Aorta (tissue), 5 donors: ENCODE measurements at places on chromosomes 11 and 22. TPM values are rescaled to one million over a fixed set of nuclear protein-coding genes. Genes with fewer than 3 reads are reported as not detected.

Gene CNTF
- 3.1 TPM for total RNA-seq

Gene SMC1B
- total RNA-seq, result not detected

Gene ABTB2
- total RNA-seq, result 10.5 TPM

Gene ADAMTS8
- total RNA-seq, result 8.7 TPM

Gene TMEM45B
- 0.19 TPM for total RNA-seq

Gene KCNQ1OT1
- 5.4 TPM for total RNA-seq

DNA sequence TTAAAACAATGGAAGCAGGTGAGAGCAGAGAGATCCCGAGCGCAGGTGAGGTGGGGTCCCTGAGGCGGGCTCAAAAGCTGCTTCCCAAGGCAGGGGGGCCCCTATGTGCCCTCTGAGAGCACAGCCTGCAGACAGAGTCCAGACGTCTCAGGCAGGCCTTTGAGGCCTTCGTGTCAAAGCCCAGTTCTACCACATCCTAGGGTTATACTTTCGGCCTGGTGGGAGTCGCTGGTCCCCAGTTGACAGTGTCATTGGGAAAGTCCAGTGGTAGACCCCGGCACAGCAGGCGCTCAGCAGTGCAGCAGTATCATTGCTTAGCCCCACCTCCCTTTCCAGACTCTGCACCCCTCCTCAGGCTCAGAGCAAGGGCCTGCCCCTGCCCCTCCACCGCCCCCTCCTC lies 9.1 kb downstream of the LINC01488 start:
- DNase-seq, result peak; percentile 28
- no peaks in the 10 kb centered on the region for H3K4me1 ChIP-seq
- H3K4me3 ChIP-seq, result no peak overlapping the region
- no peaks in the 10 kb centered on the region for H3K36me3 ChIP-seq

- H3K4me3 ChIP-seq, result no peak overlapping the region
- H3K27me3 ChIP-seq, result no peaks in the 10 kb centered on the region
- no peak for DNase-seq
- peak overlapping the region; percentile 49 for H3K27ac ChIP-seq
- H3K36me3 ChIP-seq, result no peaks in the 10 kb centered on the region
Observed at GRCh38 chr22:38696606-38697424, 3.9 kb downstream of the JOSD1 start.

DNA sequence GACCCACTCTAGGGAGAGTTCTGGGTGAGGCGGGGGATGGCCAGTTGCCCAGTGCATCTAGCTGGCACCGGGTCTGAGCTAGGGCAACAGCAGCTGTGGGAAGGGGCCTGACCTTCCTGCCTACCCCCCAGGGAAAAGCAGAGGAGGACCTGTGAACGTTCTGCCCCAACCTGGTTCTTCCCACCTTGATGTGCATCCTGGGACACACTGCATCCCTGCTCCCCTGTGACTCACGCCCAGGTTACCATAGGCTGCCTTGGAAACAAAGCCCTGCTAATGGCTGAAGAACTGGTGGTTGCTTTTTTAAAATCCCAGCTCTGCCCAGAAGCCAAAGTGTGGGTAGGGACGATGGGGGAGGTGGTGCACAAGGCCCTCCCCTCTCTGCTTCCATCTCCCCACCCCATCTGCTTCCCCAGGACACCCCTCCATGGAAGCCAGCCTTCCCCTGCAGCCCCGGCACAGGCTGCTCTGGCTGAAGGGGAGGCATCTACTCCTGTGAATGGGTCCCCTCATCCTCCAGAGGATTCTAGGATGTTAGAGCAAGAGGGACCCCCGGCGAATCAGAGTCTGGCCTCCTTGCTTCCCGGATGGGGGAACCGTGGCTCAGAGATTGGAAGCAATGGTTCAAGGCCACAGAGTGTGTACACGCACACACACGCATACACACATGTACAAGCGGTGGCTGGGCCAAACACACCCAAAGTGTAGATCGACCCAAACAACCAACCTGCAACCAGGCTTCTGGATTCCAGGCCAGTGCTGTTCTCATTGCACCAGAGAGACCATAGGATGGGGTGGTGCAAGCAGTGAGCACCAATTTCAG lies 7.6 kb upstream of the C11orf96 start:
- DNase-seq, result no peak
- no peak overlapping the region for H3K27ac ChIP-seq
- H3K27me3 ChIP-seq, result no peaks in the 10 kb centered on the region
- H3K36me3 ChIP-seq, result no peaks in the 10 kb centered on the region
- H3K4me3 ChIP-seq, result no peak overlapping the region

DNA sequence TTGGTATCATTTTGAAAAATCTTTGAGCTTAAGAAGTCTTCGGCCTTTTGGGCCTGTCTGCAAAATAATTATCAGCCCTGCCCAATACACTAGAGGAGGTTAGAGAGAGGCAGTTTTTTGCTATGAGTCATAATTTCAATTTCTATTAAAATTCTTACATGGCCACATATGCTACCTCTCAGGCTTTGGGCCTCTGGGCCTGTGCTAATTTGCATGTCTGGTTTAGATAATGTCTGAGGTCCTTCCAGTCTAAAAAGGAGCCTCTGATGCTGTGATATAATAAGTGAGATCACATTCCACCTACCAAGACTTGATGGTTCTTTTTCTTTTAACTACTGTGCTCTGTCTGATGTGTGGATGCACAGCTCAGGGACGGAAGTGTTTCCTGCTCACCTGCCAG lies 70.8 kb downstream of the KCNJ1 start:
- H3K4me1 ChIP-seq, result no peaks in the 10 kb centered on the region
- H3K27me3 ChIP-seq, result no peaks in the 10 kb centered on the region
- no peak overlapping the region for H3K4me3 ChIP-seq
- H3K36me3 ChIP-seq, result no peaks in the 10 kb centered on the region
- DNase-seq, result no peak
- no peak overlapping the region for H3K27ac ChIP-seq

GRCh38 chr11:94494126-94494680 lies 419 bp downstream of the ANKRD49 start:
- H3K4me3 ChIP-seq, result peak overlapping the region; percentile 70
- no peak for DNase-seq
- no peaks in the 10 kb centered on the region for H3K36me3 ChIP-seq
- no peak overlapping the region for H3K27ac ChIP-seq

GRCh38 chr11:33984682-33985389 lies 66.7 kb upstream of the CAPRIN1 start:
- no peak for DNase-seq
- no peaks in the 10 kb centered on the region for H3K36me3 ChIP-seq
- H3K4me3 ChIP-seq, result no peak overlapping the region
- no peaks in the 10 kb centered on the region for H3K4me1 ChIP-seq
- H3K27me3 ChIP-seq, result no peaks in the 10 kb centered on the region

DNA sequence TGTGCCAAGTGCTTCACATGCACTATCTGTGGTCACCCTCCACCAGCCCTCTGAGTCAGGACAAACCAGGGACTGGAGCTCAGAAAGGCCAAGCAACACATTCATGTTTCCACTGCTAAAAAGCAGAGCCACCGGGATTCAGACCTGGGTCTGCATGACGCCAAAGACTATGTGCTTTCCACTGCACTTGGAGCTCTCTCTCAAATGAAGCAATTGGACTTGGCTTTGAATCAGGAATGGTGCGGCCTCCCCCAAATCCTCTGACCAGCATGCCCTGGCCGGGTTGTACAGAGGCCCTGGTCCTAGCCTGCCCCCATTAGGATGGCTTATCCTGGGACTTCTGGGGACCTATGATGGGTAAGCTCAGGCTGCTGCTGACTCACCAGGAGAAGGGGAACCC lies 80.7 kb downstream of the PKNOX2 start:
- peak; percentile 52 for DNase-seq
- no peaks in the 10 kb centered on the region for H3K4me1 ChIP-seq
- H3K27ac ChIP-seq, result no peak overlapping the region
- H3K4me3 ChIP-seq, result no peak overlapping the region
- H3K36me3 ChIP-seq, result no peaks in the 10 kb centered on the region
- H3K27me3 ChIP-seq, result no peaks in the 10 kb centered on the region

- H3K4me1 ChIP-seq, result peaks cover 2% of the 10 kb centered on the region
- no peak overlapping the region for H3K4me3 ChIP-seq
- H3K27me3 ChIP-seq, result no peaks in the 10 kb centered on the region
- peak; percentile 74 for DNase-seq
Observed at GRCh38 chr11:76653012-76653673, 17.4 kb downstream of the LRRC32 start.

GRCh38 chr11:1572197-1573076 lies at the start of gene DUSP8:
TSS of gene DUSP8 (minus strand) at chr11:1572271. CDS start at chr11:1565826, 6,445 bp downstream.
- no peaks in the 10 kb centered on the region for H3K4me1 ChIP-seq
- H3K36me3 ChIP-seq, result no peaks in the 10 kb centered on the region
- no peak within 1 kb of the TSS for H3K27ac ChIP-seq
- no peaks in the 10 kb centered on the region for H3K27me3 ChIP-seq
- DNase-seq, result peak; percentile 95

- no peaks in the 10 kb centered on the region for H3K27me3 ChIP-seq
- H3K4me1 ChIP-seq, result peaks cover 12% of the 10 kb centered on the region
- DNase-seq, result peak; percentile 60
- no peak overlapping the region for H3K4me3 ChIP-seq
- H3K27ac ChIP-seq, result peak overlapping the region; percentile 99
Observed at GRCh38 chr11:114308689-114309089, 12.5 kb downstream of the NNMT start.

- peaks cover 2% of the 10 kb centered on the region for H3K4me1 ChIP-seq
- H3K27me3 ChIP-seq, result no peaks in the 10 kb centered on the region
- no peak overlapping the region for H3K4me3 ChIP-seq
- no peak overlapping the region for H3K27ac ChIP-seq
Observed at GRCh38 chr11:10109806-10110205, 184.2 kb downstream of the SBF2 start.

GRCh38 chr11:72084965-72085364 lies 4.3 kb downstream of the LRRC51 start:
- no peak overlapping the region for H3K27ac ChIP-seq
- no peaks in the 10 kb centered on the region for H3K27me3 ChIP-seq
- DNase-seq, result no peak
- H3K36me3 ChIP-seq, result no peaks in the 10 kb centered on the region
- H3K4me3 ChIP-seq, result no peak overlapping the region
- no peaks in the 10 kb centered on the region for H3K4me1 ChIP-seq

GRCh38 chr11:130219148-130219547 lies 59.6 kb downstream of the ST14 start:
- H3K27me3 ChIP-seq, result no peaks in the 10 kb centered on the region
- no peaks in the 10 kb centered on the region for H3K36me3 ChIP-seq
- no peak overlapping the region for H3K27ac ChIP-seq
- H3K4me3 ChIP-seq, result no peak overlapping the region

DNA sequence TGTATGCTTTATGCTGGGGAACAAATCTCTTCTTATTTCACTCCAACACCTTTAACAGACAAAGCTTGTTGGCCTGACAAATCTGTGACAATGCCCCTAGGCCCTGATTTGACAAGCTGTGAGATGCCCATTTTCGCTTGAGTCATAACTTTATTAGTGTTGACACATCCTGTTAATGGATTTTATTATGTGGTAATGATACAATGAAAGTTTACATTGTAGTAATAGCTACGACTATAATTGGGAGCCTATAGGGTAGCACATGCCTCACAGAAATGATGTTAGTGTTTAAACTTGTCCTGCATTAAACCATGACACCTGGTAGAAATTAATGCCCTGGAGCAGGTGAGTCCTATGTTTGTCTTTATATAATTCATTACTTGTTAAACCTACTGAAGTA lies 3.3 kb upstream of the MMP10 start:
- H3K4me3 ChIP-seq, result no peak overlapping the region
- H3K36me3 ChIP-seq, result no peaks in the 10 kb centered on the region
- H3K4me1 ChIP-seq, result no peaks in the 10 kb centered on the region

GRCh38 chr11:78291503-78292108 lies 102.9 kb downstream of the USP35 start:
- H3K4me3 ChIP-seq, result no peak overlapping the region
- no peak overlapping the region for H3K27ac ChIP-seq
- no peaks in the 10 kb centered on the region for H3K27me3 ChIP-seq
- DNase-seq, result no peak

DNA sequence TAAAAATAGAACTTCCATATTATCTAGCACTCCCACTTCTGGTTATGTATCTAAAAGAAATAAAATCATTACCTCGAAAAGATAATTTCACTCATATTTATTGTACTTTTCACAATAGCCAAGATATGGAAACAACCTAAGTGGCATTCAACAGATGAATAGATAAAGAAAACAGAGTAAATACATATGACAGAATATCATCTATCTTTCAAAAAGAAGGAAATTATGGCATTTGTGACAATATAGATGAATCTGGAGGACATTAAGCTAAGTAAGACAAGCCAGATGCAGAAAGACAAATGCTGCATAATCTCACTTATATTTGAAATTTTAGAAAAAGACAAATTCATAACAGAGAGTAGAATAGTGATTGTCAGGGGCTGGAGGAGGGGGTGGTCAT lies 590.0 kb upstream of the ANO3 start:
- no peaks in the 10 kb centered on the region for H3K27me3 ChIP-seq
- no peaks in the 10 kb centered on the region for H3K4me1 ChIP-seq
- H3K4me3 ChIP-seq, result no peak overlapping the region
- H3K27ac ChIP-seq, result no peak overlapping the region
- H3K36me3 ChIP-seq, result no peaks in the 10 kb centered on the region

DNA sequence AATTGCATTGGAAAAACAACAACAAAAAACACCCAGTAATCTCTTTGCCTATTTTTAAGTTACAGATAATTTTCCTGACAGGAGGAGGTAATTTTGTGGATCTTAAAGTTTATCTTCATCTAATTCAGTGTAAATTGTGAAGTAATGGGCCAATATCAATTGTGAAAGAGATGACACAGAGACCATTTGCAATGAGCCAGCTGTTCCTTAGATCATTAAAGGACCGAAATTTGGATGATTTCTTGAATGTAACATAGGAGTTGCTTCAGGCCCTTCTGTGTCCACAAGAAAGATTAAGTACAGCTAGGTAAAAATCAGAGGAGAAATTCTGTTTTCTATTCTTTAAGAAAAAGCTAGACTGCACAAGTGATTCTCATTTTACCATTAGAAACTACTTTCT lies 718.5 kb upstream of the ANO3 start:
- H3K4me3 ChIP-seq, result no peak overlapping the region
- no peak overlapping the region for H3K27ac ChIP-seq
- DNase-seq, result no peak
- H3K27me3 ChIP-seq, result no peaks in the 10 kb centered on the region
- no peaks in the 10 kb centered on the region for H3K36me3 ChIP-seq
- H3K4me1 ChIP-seq, result no peaks in the 10 kb centered on the region

GRCh38 chr11:111814557-111815320 lies 48.5 kb upstream of the PPP2R1B start:
- peaks cover 2% of the 10 kb centered on the region for H3K36me3 ChIP-seq
- no peak for DNase-seq
- peak overlapping the region; percentile 56 for H3K27ac ChIP-seq
- no peaks in the 10 kb centered on the region for H3K4me1 ChIP-seq
- H3K27me3 ChIP-seq, result no peaks in the 10 kb centered on the region
- no peak overlapping the region for H3K4me3 ChIP-seq

DNA sequence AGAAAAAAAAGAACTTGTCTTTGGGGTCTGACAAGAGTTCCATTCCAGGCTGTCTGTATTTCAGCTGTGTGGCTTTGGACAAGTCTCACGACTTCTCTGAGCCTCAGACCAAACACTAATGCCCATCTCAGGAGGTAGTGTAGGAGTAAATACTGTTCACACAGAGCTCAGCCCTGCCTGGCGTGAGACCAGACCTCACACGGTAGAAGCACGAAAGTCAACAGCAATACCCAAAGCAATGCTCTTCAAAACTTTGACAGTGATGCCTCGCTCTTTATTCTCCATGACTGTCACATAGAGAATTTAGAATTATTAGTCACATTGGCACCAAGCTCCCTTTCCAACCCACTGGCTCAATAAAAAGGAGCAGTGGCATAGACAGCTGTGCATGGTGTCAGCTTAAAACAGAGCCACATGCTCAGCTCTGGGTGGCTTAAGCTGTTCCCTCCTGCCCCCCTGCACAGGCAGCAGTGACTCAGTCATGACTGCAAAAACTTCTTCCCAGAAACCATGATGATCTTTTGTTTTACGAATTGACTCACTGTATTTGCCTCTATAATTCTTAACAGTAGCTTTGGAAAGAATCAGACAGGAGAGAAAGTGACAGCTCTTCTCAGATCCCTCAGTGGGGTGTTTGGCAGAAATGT lies 74.0 kb upstream of the PHF21B start:
- H3K4me1 ChIP-seq, result no peaks in the 10 kb centered on the region
- H3K36me3 ChIP-seq, result no peaks in the 10 kb centered on the region
- DNase-seq, result no peak
